AG04450 (cell line): ENCODE measurements at places on chromosomes 13 and 19. TPM values are rescaled to one million over a fixed set of nuclear protein-coding genes. Genes with fewer than 3 reads are reported as not detected.

DNA sequence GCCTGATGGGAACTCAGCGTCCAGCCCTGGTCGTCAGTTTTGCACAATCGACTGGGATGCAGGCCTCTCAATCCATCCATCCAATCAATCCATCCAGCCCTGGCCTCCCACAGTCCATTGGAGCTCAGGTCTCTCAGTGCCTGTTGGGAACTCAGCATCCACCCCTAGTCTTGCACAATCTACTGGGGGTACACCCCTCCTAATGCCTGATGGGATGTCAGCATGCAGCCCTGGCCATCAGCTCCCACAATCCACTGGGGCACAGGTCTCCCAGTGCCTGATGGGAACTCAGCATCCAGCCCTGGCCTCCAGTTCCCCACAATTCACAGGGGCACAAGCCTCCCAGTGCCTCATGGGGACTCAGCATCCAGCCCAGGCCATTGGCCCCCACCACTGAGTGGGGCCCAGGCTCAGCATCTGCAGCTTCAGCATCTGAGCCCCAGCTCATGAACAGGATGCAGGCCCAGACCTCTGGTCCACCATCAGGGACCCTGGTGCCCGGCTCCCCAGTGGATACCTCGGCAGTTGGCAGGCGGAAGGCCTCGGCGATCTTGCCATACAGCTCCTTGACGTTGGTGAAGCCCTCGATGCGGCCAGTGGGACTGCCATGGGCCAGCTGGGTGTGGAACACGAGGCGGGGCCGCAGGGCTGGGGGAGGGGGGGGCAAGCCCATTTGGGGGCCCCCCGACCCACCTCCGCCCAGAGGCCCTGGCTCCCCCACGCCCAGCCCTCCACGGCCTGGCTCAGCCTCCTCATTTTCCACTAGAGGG, 7.2 kb upstream of the PTGER1 start:
- DNase-seq, result no peak

- DNase-seq, result no peak
Measured at GRCh38 chr19:28153123-28153522, 1059.8 kb downstream of the UQCRFS1 start.

- DNase-seq, result no peak
Measured at GRCh38 chr13:112686364-112686763, 3.5 kb upstream of the ATP11A start.

GRCh38 chr13:40931719-40932118, 87.4 kb downstream of the ELF1 start:
- no peak for DNase-seq

- no peak for DNase-seq
Measured at GRCh38 chr13:24276861-24277260, 32.5 kb upstream of the C1QTNF9 start.

Gene RUBCNL
- polyA plus RNA-seq, result not detected in 2 replicates

DNA sequence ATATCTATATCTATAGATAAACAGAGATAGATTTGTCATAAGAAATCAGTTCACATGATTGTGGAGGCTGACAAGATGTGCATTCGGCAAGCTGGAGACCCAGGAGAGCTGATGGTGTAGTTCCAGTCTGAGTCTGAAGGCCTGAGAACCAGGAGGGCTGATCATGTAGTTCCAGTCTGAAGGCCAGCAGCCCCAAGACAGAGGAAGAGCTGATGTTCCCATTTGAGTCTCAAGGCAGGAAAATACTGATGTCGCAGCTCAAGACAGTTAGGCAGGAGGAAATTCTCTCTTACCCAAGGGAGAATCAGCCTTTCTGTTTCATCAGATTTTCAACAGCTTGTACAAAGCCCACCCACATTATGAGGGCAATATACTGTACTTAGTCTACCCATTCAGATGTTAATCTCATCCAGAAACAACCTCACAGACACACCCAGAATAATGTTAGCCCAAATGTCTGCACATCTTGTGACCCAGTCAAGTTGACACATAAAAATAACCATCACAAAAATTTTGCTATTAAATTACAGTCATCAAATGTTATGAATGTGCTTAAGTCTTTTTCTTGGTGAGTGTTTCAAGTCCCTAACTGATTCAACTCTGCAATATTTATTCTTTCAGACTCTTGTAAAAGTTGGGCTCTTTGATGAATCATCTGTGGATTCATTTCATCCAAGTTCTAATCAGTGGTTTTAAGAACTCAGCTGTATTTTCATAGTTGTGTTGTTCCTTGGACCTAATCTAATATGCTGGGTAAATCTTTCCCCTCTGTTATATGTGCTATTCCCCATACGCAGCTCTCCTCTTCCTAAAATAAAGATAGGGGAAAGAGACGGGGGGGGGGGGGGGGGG, 22.7 kb upstream of the LRCH1 start:
- no peak for DNase-seq

Gene C13orf42
- polyA plus RNA-seq, result not detected in 2 replicates

Gene CEACAM3
- not detected in 2 replicates for polyA plus RNA-seq

GRCh38 chr13:35894636-35895035, 236.5 kb downstream of the DCLK1 start:
- no peak for DNase-seq

Gene IGFLR1
- polyA plus RNA-seq, result 1.3 and 2.0 TPM in 2 replicates

Gene ZNF576
- polyA plus RNA-seq, result 9.3 and 11.3 TPM in 2 replicates

DNA sequence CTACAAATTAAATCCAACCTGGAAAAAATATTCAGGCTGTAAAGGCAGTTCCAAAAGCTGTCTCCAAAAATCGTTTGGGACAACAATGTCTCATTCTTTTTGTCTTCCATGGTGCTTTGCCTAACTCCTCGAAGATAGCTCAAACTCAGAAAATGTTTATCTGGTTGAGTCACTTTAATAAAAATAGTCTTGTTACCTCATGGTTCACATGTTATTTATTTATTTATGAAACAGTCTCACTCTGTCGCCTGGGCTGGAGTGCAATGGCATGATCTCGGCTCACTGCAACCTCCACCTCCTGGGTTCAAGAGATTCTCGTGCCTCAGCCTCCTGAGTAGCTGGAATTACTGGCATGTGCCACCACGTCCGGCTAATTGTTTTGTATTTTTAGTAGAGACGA, 4.9 kb upstream of the BRD4 start:
- DNase-seq, result no peak

GRCh38 chr13:27406178-27406939, 18.1 kb upstream of the GTF3A start:
- DNase-seq, result no peak
